ENCODE measurements at places on chromosomes 12 and 14.

- DNase-seq, result no peak
Measured at GRCh38 chr14:73238941-73239340, 1.6 kb downstream of the PAPLN start.

DNA sequence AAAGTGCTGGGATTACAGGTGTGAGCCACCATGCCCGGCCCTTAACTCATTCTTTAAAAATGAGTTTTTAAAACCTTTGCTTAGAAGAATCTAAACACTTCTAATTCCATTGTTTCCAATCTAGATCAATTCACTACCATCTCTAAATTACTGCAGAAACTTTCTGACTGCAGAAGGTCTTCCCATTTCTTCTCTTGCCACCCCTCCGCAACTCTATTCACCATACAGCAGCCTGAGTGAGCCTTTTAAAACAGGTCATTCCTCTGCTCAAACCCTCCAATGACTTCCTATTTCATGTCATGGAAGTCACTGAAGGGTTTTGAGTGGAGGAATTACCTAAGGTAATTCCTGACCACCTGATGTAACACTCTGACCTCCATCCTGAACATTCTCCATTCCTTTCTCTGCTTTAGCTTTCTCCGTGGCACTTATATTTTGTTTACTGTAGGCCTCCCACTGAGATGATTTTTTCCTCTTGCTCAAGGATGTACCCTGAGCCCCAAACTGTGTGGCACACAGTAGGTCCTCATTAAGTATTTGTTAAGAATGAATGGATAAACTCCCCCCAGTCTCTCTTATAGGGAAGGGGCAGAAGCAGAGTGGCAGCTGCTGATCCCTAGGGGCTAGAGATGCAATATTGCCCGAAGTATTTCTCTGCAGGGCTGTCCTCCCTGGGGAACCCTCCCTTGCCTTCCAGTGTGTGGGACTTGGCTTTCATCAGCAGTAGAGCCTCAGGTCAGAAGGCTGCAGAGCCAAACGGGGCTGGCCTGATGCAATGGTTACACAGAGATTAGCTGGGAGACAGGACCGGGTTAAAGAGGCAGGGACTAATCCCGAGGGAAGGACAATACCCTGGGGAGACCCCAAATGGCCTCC is 1.2 kb downstream of the DDIT3 start:
- DNase-seq, result no peak

- peak; percentile 92 for DNase-seq
Measured at GRCh38 chr14:75648066-75648838, 12.4 kb downstream of the ERG28 start.

DNA sequence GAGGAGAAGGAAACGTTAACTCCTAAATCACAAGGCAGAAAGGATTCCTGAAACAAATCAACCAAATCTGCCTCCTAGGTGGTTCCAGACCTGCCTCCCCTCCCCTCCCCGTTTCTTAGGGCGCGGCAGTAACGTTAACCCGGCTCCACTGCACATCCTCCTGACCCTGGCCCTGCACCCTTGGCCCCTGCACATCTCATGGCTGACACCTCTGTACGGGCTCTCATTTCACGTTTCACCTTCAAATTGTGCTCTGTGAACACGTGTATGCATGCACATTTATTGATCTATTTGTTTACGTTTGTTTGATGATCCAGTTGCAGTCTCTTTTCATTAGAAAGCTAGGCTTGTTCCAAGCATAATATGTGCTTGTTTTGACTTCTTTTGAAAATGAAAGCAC is 358.1 kb downstream of the ADGRD1 start:
- DNase-seq, result no peak

DNA sequence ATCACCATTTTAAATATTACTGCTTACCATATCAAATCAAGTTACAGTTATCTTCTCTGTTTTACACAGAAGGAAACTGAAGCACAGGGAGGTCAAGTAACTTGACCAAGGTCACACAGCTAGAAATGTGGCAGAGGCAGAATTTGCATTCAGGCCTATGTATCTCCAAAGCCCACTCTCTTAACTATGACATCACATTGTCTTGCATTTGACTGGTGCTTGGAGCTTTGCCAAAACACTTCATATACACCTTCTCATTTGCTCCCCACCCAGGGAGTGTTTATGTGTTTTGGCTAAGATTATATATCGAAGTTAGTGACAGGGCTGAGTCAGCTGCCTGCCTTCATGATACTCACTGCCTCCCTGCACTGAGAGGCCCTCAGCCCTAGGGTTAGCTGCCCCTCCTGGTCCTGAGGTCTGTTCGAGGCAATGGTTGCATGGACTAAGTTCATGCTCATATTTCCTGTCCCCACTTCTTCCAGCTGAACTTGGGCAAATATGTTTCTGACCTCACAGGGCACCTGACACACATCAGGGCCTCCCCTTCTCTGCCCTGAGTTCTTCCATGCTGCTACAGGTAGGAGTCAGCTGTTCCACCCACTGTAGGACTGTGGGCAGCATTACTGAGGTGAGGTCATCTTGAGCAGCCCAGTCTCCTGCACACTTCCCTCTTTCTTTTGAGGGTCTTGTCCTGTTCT is 1.8 kb downstream of the GALNT6 start:
- no peak for DNase-seq

- no peak for DNase-seq
Measured at GRCh38 chr12:92977326-92977725, 48.2 kb upstream of the EEA1 start.

- DNase-seq, result peak; percentile 97
Measured at GRCh38 chr14:89425931-89426330, 8.9 kb upstream of the FOXN3 start.

DNA sequence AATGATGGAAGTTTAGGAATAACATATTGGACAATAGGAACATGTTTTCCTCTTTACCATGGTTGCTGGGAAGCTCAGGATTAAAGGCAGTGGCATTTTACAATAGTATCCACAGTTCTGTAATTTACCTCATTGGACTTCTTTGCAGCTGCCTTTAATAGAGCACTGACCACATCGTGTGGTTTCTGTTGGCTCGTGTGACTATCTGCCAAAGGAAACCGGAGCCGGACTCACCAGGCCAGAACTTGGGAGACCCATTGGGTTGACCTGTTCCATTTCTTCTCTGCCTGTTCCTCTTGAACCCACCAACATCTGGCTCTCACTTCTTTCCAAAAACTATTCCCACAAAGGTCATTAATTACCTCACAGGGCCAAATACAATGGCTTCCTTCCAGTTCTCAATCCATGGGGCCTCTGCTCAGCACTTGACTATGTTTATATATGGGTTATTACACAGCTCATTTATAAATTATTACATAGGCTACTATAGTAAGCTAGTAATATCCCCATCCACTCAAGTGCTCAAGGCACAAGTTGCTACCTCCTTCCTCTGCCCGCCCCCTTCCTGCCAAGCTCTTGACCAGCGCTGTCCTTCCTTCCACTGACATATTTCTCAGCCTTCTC is 121.5 kb upstream of the VASH1 start:
- no peak for DNase-seq

DNA sequence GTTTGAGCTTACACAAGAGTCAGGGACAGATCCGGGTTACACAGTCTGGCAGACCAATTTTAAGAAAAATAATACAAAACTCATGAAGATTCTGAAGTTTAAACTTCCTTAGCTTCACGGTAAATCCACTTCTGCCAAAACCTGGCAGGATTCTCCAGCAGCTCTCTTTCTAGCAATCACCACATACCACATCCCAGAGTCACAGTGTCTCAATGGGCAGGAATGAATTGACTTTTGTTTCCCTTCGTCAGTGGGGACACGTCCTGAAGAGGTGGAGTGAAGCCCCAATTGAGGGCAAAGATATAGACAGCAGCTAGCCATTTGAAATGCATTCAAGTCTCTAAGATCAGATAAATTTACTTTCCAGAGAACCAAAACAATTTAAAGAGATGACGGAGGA is 117.1 kb upstream of the ARHGAP5 start:
- DNase-seq, result no peak

DNA sequence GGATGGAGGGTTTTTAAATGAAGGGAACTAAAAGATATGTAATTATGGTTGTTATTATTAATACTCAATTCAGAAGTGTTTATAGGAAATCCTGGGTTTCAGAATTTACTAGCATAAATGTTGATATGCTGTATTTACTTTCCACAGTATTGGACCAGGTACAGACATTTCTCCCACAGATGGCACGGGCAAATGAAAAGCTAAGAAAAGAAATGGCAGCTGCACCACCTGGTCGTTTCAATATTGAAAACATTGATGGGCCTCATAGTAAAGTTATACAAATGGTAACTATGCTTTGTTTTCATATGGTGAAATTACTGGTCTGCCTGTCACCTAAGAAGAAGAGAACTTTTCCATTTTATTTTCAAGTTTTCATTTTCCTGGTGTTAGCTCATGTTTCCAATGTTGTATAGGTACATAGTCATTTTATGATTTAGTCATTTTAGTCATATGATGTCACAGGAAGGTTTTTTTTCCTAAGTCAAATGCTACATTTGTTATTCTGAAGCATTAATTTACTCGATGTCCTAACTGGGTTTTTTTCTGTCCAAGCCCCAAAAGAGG is 5.5 kb downstream of the NOPCHAP1 start:
- DNase-seq, result no peak

DNA sequence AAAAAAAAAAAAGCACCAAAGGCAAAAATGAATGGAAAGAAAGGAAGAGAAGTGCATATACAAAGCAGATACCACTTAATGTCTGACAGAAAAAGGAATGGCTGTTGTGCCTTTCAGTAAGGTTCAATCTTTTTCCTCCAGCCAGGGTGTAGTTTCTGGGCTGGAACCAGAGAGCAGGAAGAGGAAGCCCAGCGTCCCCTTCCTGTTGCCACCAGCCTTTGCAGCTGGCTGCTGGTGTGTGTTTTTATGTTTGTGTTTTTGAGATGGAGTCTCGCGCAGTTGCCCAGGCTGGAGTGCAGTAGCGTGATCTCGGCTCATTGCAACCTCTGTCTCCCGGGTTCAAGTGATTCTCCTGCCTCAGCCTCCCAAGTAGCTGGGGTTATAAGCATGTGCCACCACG is 64.6 kb upstream of the LTA4H start:
- DNase-seq, result no peak

- no peak for DNase-seq
Measured at GRCh38 chr14:101521473-101521915, 39.8 kb upstream of the DIO3 start.

- DNase-seq, result no peak
Measured at GRCh38 chr12:3084742-3085141, 7.6 kb downstream of the TSPAN9 start.

- DNase-seq, result no peak
Measured at GRCh38 chr12:97535582-97535981, 73.0 kb downstream of the RMST start.

- peak; percentile 11 for DNase-seq
Measured at GRCh38 chr12:108457006-108457733, 57.9 kb upstream of the FICD start.

- DNase-seq, result no peak
Measured at GRCh38 chr14:34043627-34044372, 92.9 kb upstream of the EGLN3 start.

DNA sequence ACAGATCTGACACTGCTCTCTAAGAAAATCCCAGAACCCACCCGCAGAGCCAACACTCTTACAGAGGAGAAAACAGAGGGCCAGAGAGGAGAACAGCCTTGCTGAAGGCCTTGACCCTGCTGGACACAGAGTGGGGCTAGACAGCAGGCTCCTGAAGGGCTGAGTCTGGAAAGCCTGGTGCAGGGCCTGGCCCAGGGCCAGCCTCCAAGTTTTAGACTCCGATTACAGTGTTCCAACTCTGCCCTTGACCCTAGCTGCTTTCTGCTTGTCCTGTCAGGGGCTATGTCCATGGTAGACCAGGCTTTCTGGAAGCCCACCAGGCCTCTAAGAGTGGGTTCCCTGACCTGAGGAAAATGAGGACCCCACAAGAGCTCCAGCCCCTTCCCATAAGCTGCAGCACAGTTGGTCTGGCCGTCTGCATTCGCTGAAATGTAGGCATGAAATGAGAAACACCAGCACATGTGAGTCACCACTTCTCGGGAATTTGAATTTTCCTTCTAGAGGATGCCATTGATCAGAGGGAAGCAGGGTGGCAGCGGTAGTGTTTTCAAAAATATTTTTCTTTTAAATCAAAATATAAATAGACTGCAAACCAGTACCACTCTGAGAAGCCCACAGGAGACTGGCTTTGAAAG is 154.4 kb downstream of the CALM1 start:
- peak; percentile 12 for DNase-seq

DNA sequence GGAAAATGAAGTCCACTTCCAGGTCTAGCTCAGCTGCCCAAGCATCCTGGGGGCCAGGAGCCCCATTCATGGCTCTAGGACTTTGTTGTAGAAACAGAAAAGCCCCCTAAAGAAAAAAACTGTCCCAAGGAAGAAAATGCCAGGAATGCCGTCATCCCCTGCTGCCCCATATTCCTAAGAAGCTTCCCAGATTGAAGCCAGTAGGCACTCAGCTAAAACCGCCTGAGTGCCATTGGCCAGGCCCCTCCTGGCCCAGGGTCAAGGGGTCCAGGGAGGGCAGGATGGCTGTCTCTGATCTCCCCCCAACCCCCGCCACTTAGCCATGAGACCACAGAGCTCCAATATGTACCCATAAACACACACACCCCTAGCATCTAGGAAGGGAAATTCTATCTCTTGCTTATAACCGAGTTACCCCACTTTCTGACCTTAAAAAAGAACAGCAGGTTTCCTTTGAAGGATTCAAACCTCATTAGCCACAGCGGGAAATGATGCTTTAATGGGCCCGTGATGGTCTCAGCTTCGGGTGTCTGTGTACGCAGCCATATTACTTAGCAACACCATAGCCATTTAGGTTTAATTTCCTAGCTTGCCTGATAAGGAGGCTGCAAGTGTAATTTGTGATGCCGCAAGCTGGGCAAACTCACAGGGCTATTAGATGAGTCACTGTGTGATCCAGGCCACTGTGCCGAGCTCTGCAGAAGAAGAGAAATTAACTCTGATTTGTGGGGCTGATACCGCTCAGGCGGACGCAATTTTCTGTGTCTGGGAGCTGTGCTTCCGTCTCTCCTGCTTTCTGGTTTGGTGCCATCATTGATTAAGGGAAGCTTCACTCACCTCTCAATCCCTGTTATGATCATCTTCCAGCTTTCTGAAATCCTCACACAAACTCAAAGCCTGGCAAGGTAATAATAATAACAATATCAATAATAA is 84.2 kb downstream of the GCH1 start:
- DNase-seq, result peak; percentile 85

- peak; percentile 16 for DNase-seq
Measured at GRCh38 chr14:50631408-50631821, 36.7 kb downstream of the SAV1 start.

DNA sequence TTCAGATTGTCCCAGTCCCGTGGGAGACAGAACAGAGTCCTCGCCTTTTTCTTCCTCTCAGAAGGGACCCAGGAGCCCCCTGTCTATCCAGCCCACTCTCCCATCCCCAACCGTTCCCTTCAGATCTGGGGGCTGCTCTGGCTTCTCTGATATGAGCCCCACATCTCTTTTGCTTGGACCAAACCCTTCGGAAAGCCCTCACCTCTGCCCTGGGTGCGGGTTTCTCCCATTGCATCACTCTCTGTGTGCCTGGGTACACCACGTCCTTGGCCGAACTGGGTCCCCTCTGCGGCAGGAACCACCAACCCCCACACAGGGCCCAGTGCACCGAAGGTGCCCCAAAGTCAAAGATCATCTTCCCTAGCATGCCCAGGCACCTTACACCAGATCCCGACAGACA is 87.8 kb downstream of the DICER1 start:
- no peak for DNase-seq

- no peak for DNase-seq
Measured at GRCh38 chr12:63843254-63843720, 1.2 kb upstream of the SRGAP1 start.
